ENCODE measurements at places on chromosomes 3 and 15.
A peak's percentile ranks its signal among the peaks of the same experiment; 100 is the strongest.

GRCh38 chr3:104768886-104769285 is 597.8 kb upstream of the ALCAM start:
- no peak for DNase-seq

DNA sequence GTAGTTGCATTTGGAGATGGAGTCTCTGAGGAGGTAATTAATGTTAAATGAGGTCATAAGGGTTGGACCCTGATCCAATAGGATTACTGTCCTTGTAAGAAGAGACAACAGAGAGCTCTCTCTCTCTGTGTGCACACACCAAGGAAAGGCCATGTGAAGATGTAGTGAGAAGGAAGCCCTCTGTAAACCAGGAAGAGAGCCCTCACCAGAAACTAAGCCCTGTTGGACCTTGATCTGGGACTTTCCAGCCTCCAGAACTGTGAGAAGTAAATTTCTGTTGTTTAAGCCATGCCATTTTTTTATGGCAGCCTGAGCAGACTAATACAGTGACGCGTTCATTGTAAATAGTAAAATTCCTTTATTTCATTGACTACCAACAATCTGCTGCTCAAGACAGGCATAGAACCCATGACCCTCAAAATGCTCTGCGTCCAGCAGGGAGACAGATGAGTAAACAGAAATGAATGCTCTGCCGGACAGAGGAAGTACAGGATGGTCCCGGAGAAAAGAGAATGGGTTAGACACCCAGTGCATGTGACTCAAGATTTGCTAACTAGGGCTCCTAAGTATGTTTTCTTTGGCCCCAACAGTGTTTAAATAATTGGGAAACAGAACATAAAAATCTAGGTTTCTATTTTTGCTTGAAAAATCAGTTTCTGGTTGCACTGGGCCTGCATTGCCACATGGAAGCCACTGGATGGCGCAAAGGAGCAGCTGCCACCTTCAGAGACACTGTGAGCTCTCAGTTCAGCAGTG is 37.9 kb upstream of the TNFAIP8L3 start:
- no peak for DNase-seq

GRCh38 chr15:69081310-69082004 is 67.0 kb downstream of the NOX5 start:
- DNase-seq, result peak; percentile 66

DNA sequence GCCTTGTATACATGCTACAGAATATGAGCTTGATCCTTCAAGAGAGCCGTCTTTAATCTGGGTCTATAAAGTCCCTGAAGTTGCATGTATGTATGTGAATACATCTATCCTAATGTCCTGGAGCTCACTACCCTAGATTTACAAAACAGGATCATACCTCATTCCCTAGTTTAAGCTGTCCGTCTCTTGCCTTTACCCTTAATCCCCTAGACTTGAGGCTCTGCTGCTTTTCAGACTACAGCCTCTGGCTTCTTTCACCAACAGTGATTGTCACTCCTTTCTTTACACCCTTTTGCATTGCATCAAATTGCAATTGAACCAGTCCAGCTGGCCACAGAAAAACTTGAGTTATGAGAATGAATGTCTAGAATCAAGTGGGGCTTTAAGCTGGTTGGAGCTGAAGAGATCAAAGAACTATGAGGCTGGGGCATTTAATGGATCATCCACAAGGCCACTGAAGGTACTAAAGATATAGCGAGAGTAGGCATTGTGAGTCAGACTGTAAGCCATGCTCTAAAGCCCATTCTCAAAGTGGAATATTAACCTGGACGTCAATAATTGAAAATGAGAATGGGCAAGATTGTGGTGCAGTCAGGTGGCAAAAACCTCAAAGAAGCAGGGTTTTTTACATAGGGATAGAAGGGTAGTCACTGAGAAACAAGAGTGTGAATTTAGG is 12.3 kb upstream of the PLD1 start:
- no peak for DNase-seq

GRCh38 chr15:44501768-44502366 is 35.1 kb upstream of the EIF3J start:
- no peak for DNase-seq

DNA sequence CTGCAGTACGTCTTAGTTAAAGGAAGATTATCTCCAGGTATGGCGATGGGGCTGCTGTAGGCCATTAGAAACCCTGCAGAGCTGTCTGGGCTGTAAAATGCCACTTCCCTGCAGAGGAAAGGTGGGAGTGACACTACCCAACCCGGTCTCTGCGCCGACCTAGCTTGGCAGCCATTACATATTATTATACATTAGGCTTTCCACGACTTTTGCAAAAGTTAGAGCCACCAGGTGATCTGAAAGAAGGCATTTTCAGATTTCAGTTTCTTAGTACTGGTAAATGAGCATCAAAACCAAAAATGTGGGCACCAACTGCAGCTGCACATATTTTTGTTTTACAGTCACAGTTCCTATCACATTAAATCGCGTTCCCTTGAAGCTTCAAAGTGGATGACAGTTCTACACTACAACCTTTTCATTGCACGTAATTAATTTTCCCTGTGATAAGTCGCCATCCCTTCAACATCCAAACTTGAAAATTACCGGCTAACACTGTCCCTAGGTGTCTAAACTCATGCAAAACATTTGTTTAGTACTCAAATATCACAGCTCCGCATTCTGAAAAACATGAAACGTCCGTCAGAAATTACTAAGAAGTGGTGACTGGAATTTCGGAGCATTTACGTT is 81.4 kb upstream of the CHD2 start:
- DNase-seq, result peak; percentile 39

DNA sequence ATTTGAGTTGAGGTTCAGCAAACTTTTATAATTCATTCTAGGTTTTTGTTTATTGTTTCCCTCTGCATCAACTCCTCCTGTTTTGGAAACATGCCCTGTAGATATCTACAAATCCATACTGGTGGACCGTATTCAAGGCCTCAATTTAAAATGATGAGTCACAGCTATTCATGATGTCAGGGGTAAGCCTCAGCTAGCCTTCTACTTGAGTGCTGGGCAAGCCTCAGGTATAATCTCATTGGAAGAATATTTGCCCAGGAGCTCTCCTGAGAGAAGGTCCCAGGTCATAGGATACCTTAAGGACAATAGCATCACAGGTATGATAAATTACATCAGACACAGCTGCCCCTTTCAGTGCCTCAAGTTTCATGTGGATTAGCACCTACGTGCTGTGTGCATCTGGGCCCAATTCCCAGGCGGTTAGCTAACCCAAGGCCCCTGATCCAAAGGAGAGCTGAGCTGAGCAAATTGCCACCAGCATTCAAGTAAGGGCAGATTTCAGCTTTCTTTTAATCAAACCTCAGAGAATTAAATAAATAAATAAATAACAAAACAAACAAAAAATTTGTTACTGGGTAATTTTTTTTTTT is 87.5 kb downstream of the KCNMB2 start:
- DNase-seq, result no peak

DNA sequence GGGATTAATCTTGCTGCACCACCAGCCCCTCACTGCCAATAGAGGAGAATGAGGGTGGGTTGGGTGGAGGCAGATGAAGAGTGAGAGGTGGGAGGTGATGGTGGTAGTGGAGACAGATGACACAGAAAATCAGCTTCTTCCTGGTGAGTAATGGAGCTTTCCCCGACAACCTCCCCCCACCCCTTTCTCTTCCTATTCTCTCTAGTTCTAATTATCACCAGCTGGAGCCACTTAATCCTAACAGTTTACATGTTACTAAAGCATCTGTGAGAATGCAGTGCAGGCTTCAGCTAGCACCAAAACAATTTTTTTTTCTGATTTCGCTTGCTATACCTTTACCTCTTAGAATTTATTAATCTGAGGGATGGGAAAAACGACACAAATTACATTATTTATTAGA is 116.1 kb upstream of the DNAJC19 start:
- no peak for DNase-seq

- no peak for DNase-seq
These were observed 169.6 kb upstream of the DCBLD2 start for GRCh38 chr3:99071096-99071495.

DNA sequence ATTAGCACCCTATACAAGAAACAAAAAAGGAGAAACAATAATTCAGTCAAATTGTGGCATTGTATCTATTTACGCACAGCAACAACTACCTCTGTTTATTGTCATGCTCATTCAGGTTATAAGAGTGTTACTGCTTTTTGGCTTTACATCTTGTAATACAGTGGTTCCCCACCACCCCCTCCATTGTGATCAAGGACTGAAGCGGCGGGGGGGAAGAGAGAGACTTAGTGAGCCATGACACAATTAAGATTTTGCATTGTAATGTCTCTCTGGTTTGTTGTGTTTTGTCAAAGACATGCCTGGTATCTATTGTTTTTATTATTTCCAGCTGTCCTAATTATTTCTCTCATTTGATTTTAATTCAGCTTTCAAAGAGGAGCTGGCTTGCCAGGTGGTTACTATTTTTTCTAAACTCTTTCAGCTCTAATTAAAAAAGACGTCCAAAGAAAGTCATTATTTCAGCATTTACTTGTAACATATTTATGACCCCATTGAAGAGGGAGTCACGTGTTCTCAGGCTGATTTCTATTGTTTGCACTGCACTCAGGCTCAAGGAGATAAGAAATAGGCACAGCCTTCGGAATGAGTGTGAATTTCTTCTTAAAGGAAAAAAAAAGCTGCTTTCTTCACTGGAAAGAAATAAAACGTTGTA is 234.4 kb upstream of the TBL1XR1 start:
- DNase-seq, result no peak

DNA sequence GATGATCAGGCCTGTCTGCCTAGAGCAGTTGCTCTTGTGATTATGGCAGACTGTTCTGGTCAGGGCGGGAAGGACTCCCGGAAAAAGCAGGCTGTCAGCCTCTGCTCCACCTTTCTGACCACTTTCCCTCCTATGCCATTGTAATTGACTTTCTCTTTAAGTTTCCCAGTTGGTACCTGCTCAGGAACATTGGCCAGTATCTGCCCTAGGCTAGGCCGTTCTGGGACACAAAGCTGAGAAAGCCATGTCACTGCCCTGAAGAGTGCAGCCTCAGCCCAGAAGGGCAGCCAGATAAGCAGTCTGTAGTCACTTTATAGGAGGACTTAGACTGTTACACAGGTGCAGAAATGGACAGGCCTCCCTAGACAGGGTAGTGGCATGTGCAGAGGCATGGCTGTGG is 80.8 kb downstream of the CLSTN2 start:
- DNase-seq, result no peak

DNA sequence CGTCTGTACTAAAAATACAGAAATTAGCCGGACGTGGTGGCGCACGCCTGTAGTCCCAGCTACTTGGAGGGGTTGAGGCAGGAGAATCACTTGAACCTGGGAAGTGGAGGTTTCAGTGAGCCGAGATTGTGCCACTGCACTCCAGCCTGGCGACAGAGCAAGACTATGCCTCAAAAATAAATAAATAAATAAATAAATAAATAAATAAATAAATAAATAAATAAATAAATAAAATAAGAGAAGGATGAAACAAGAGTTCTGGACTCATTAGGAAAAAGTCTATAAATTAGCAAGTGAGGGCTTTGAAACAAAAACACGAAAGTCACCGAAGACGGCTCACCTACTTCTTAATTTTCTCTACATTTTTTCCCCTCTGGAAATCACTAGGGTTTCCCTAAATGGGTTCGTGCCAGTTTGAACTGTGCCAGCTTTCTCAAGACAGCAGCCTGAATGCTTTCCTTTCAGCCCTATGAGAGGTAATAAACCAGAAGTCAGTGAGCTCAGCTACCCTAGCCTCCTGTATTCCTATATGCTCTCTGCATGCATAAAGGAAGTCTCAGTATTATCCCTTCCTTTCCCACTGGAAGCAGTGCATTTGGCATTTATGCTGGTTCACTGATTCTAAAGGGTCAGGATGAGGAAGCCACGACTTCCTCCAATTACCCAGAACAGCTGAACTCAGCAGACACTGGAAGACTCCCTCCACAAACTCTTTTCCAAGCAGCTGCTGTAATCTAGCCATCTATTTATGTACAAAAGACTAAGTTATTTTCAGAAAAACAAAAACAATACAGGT is 266.9 kb downstream of the ZBBX start:
- DNase-seq, result no peak

- no peak for DNase-seq
These were observed 57.0 kb upstream of the GPR149 start for GRCh38 chr3:154486949-154487348.

DNA sequence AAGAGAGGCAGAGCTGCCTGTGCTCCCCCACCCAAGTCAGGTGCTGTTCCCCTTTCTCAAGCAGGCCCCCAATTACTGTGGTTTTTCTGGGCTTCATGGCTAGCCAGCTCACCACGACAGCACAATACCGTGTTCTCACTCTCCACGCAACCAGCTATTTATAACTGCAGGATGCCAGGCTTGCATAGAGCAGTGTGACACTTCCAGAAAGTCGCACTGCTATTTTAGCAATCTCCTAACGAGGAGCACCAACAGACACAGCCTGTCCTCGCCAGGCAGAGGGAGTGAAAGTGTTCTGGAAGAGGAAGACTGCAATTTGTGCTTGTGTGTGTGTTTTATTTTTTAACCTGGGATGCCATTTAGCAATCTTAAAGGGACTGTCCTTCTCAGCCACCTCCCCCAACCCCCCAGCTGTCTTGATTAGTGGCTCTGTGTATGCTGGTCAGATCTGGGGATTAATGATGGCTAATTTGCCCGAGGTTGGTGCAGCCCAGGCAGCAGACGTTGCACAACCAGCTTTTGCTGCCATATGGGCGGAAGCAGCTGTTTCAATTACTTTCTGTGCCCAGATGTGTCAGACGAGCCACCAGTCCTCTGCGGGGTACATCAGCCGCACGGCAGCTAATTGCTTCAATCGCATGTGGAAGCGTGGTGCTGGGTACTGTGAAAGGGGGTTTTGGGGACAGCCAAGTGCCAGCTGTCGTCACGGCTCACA is 268.0 kb upstream of the ARRDC4 start:
- no peak for DNase-seq

DNA sequence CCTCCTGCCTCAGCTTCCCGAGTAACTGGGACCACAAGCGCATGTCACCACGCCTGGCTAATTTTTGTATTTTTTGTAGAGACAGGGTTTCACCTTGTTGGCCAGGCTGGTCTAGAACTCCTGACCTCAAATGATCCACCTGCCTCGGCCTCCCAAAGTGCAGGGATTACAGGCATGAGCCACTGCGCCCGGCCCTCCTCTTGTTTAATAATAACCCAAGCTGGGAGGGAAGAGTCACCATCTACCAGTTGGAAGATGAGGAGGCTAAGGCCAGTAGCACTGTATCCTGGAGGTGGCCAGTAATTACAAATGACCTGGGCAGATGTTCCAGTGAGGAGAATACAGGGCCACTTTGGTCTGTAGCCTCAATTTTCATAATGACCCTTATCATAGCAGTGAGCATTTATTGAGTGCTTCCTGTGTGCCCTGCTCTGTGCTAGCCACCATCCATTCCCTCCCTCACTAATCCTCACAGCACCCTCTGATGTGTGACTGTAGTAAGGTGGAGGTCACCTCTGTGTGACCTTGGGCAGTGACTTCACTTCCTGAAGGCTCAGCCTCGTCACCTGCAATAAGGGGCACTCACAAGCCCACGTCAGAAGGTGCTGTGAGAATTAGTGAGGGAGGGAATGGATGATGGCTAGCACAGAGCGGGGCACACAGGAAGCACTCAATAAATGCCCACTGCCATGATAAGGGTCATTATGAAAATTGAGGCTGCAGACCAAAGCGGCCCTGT is 64.2 kb downstream of the ABTB1 start:
- no peak for DNase-seq

Measured in ascending aorta (tissue), 2 donors.